ENCODE measurements at places on chromosomes 2 and 18.

- no peak for DNase-seq
These were observed 62.1 kb downstream of the SCN3A start for GRCh38 chr2:165141601-165142354.

DNA sequence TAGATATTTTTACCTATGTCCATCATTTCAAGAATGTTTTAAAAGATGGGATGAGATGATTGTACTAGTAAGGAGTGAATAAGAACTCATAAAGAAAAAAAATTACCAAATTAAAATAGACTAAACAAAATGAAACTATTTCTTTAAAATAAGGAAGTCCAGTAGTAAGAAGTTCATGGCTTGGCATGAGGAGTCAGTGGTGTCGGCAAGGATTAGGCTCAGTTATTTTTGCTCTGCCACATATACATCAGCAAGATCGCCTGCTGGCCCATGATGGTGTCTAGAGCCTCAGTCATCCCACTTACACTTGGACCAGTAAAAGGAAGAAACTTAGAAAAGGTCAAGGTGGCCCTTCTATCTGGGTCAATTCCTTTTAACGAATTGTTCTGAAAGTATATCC, 300.9 kb upstream of the SLC8A1 start:
- DNase-seq, result no peak

DNA sequence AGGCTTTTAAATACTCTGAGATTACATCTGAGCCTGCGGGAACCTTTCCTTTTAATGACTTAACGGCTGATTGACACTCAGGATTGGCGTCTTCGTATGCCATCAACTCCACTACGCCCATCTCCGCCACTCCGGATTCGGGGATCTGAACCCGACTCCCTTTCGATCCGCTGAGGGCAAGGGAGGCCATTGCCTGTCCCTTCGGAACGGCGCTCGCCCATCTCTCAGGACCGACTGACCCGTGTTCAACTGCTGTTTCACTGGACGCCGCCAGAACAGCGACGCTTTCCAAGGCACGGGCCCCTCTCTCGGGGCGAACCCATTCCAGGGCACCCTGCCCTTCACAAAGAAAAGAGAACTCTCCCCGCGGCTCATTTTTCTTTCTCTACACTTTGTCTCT, 90.4 kb downstream of the PID1 start:
- DNase-seq, result no peak

DNA sequence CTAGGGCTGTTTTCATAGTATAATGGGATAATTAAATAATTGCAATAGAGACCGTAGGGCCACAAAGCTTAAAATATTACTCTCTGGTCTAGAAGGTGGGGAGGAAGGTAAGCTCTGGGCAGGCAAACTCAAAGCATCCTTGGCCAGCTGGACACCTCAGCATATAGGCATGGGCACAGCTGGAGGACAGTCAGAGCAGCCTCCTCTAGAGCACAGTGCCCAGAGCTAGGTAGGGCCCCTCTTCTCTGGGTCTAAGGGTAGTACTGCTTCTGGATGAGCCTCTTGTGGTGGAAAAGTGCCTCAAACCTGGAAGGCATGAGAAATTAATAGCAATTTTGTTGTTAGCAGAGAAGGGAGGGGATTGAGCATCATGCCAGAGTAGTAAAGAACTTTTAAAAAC, 291.3 kb upstream of the FBXO11 start:
- no peak for DNase-seq
